ENCODE measurements at places on chromosomes 16 and 17.
A peak's percentile ranks its signal among the peaks of the same experiment; 100 is the strongest.

DNA sequence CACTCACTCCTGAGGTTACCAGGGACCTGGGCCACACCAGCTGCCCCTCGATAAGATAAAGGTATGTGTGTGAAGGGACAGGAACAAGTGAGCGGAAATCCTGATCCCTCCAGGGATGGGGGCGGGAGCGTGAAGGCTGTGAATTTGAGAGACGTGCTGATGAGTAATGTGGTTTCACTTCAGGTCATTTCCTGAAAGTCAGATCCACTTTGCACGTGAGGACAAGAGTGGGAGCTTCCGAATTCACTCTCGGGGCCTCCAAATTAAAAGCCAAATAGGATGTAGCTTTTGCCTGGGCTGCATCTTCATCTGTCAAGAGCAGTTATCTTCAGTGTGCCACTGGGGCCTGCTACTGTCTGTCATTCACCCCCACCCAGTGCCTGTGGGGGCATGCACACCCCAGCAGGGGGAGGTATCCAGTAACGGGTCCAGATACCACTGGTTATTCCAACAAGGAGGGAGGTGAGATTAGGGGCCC, 87.4 kb upstream of the LHX1 start:
- no peak for DNase-seq

DNA sequence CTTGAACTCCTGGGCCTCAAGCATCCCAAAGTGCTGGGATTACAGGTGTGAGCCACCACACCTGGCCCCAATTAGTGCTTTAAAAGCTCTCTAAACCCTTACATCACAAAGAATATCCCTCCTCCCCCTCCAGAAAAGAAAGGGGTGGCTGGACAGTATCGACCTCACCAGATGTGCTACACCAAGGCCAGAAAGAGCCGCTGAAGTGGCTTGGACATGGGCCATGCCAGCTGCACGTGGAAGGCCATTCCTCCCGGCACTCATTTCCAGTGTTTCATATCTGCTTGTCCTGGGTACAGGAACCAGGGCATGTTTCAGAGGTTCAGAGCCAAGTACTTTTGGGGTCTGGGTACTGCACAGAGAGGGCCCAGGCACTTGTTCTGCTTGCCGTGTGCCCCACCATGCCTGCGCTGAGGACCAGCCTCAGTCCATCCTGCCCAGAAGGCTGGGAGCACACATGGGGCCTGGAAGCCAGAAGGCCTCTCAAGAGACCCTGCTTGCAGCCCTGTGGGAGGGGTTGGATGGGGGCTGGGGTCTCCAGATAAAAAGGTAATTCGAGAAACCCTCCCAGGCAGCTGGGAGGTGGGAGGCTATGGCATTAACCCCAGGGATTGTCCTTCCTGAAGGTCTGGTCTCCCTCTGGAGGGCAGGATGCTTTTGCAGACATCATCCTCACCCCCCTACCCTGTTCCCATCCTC, 3.5 kb upstream of the SRRM2 start:
- no peak for DNase-seq

GRCh38 chr17:49260011-49260816, 29.6 kb upstream of the PHOSPHO1 start:
- peak; percentile 86 for DNase-seq

- DNase-seq: no peak
Measured at GRCh38 chr16:28042811-28043210, 20.7 kb downstream of the GSG1L start.

Measured in osteocyte (in vitro differentiated cells).